ENCODE measurements at places on chromosomes 7 and 10.

DNA sequence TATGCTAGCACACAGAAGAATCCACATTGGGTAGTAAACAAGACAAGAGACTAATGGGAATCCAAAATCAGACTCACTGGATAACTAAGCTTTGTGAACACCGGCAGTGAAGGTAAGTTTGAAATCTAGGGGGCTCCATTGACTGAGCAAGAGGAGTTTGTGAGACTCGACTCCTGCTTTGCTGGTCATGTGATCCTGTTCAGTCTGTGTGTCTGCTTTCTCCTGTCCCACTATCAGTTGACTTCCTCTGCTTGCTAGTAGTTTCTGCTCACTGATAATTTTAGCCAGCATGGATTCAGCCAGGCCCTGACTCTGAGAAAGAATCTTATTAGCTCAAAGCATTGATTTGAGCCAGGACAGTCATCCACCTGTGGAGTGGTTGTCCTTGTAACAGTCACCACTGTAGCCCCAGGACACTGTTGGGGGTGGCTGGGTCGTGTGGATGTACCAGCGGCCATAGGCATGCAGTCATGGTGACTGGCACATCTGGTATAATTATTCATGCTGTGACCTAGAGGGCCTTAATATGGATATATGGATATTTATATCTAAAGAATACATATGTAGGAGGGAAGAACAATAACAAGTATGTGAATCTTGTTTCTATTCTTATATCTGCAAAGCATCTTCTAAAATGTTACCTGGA is 44.4 kb downstream of the DNAH11 start:
- DNase-seq: no peak

- no peak for DNase-seq
Measured at GRCh38 chr7:42217548-42217947, 19.5 kb downstream of the GLI3 start.

DNA sequence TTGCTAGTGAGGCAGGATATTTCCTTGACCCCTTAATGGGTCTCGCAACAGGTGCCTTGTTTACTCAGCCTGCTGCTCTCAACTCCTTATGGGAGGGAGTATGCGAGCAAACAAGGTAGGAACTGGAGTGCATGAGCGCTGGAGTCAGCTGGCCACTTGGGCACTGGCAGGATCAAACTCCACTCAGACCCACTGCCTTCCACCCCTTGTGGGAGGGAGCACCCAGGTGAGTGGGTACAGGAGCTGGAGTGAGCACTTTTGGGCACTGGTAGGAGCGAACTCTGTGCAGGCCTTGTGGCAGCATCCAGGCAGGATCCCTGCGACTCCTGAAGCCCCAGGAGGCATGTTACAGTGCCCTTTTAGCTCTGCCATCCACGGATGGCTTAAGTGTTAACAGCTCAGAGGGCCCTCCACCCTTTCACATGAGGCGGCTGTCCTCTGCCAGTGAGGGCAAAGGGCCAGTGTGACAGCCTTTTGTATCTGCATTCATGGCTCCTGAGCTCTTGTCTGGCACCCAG is 123.2 kb downstream of the ST7 start:
- DNase-seq: no peak

GRCh38 chr7:8176370-8177081 is 85.4 kb downstream of the ICA1 start:
- DNase-seq: peak; percentile 55

- DNase-seq: no peak
Measured at GRCh38 chr10:26624006-26624405, 73.5 kb upstream of the PDSS1 start.

DNA sequence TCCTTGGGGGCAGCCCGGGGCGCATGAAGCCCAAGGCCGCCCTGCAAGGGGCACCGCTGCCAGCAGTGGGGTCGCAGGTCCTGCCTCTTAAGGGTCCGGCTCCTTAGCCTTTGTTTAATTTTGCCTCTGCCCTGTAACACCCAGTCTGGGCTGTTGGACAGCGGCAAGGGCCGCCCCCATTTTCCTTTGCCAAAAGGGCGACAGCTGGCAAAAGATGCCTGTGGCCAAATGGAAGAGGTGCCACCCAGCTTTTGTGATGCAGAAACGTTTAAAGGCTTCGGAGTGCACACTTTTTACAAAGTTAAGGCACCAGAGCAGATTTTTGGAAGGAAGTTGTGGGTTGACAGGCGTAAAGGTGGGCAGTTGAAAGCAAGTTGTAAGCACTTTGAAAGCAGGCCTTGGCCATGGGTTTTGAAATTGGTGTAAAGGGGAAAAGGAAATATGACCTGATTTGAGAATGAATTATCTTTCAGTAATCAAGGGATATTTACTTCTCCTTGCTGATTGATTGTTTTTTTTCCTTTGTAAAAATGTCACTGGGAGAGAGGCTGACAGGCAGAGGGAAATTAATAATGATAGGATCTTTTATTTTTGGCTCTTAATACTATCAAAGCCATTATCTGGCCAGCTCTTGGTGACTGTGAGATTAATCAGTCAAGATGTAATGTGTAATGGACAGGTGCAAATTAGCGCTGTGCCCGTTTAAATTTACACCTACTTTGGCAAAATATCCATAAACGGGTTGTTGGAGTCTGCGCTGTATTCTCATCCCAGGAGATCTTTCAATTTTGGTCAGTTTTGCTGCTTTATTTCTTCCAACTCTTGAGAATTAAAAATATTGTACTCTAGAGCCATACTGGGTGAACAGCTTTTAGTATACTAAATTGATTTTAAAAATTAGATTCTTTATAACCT is 1.2 kb downstream of the CASD1 start:
- peak; percentile 34 for DNase-seq

GRCh38 chr10:95279042-95279820 is 11.6 kb downstream of the PDLIM1 start:
- no peak for DNase-seq

- DNase-seq: no peak
Measured at GRCh38 chr7:146554556-146554955, 438.0 kb downstream of the CNTNAP2 start.

- no peak for DNase-seq
Measured at GRCh38 chr7:104328970-104329825, 795 bp downstream of the LHFPL3 start.

- no peak for DNase-seq
Measured at GRCh38 chr7:134388336-134389019, 70.4 kb downstream of the AKR1B1 start.

DNA sequence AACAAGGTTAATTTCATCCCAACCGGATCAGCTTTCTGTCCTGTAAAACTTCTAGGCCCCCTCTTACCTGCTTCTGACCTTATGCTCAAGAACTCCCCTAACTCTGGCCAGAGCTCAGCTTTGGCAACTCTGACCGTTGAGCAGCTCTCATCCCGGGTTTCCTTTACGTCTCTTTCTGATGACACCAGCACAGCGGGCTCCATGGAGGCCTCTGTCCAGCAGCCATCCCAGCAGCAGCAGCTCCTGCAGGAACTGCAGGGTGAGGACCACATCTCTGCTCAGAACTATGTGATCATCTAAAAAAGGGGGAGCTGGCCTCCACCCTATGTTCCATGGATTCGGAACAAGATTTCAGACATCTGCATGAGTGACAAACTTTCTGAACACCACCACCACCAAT is 117.6 kb downstream of the GLCCI1 start:
- DNase-seq: no peak

DNA sequence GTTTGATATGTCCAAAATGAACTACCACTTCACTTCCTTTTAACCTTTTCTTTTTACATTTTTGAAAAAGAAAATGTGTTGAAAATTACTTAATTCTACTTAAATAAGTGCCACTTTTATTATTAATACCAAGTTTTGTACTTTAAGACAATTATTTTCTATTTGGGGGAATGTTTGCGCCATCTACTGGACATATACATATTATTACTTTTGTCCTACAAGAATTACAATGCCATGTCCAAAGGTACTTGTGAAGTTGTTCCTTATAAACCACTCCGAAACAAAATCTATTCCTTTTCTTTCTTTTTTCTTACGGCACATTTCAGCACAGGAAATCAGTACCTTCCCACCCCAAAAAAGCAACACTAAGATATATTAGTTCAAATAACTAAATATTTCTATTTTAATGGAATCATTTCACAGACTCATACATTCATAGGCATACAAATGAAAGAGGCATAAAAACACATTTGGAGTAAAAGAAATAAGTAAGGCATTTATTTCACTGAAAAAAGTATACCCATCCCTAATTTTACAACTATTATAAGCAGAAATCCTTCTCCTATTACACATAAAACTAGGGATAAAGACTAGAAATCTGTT is 169.9 kb downstream of the RNF133 start:
- DNase-seq: no peak

DNA sequence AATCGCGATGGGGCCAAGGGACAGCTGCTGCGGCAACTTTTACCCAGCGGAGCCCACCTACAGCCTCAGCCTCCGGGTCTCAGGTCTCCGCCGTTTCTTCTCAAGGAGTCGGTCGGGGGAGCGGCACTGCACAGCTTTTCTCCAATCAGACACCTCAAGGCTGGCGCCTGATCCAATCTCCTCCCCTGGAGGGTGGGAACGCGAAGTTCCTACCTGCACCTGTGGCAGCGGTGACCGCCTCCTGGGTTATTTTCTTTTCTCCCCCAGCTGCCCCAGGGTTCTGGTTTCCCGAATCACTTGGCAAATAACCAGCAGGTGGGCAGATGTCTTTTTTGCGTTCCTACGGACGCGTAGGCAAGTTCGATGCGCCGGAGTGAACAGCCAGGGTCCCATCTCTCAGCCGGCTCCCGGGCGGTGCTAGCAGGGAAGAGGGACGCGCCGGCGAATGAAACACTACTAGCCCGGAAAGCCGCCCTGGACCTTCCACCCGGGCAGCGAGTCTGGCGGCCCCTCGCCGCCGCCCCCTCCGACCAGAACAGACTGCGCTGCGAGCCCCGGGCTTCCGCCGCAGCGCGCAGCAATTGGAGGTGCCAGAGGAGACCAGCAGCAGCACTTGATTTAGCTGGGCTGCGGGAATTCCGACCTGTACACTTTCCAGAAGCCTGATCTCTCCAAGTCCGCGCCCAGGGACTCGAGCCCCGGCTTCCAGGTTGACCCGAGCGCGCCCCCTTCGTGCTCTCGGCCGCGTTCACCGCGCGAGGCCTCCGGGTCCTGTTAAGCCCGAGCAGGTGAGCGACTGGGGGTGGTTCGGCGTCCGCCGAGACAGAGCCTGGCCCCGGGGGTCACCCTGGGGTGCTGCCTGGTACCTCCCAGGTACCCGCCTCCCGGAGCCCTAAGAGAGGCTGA is at the start of gene PRR15:
PRR15 (plus strand) TSS at position 246 of the 906 bp plus-strand sequence. CDS start 2,495 bp downstream, outside the sequence.
- peak; percentile 7 for DNase-seq

DNA sequence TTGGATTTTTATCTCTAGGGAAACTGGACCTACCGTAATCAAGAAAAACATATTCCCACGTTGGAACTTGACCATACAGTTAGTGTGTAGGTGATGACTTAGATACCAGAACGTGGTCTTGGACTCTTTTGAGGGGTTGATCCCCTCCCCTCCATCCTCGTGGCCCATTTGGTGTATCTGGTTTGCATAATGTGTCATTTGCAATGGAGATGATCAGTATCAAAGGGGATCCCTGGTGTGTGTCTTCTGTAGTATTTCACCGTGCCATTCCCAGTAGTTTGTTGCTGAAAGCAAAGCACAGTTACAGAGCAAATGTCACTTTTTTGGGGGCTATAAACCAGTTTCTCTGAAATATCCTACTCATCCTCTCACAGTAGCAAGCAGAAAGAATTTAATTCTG is 217.7 kb downstream of the TCF7L2 start:
- no peak for DNase-seq

- no peak for DNase-seq
Measured at GRCh38 chr7:51786284-51786683, 469.7 kb upstream of the COBL start.

- no peak for DNase-seq
Measured at GRCh38 chr7:128197589-128197988, 43.5 kb upstream of the LEP start.

DNA sequence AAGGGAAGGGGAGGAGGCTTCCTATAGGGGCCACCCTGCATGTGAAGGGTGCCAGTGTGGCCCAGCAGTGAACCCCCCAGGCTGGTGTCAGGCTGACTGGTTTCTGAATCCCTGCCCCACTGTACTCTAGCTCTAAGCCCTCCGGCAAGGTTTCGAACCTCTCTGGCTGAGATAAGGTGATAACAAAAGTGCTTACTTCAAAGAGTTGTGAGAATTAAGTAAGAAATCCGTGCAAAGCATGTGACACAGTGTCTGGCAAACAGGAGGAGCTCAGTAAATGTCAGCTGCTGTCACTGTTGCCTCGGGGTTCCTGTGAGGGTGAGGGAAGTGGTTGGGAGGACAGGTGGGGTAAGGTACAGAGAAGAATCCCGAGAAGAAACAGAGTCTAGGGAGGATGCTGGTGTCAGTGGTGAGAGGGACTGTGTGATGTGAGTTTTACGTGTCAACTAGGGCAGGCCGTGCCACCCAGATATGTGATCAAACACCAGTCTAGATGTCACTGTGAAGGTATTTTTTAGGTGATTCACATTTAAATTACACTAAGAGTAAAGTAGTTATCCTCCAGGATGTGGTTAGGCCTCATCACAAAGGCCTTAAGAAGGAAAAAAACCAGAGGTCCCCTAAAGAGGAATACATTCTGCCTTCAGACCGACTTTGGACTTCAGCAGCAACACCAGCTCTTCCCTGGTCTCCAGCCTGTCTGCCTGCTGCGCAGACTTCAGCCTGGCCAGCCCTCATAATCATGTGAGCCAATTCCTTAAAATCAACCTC is 64.4 kb downstream of the BPGM start:
- DNase-seq: peak; percentile 43

GRCh38 chr10:60335708-60336107 is 54.0 kb downstream of the ANK3 start:
- DNase-seq: no peak

GRCh38 chr7:123749537-123749857 is 694 bp upstream of the WASL start:
- peak; percentile 44 for DNase-seq

DNA sequence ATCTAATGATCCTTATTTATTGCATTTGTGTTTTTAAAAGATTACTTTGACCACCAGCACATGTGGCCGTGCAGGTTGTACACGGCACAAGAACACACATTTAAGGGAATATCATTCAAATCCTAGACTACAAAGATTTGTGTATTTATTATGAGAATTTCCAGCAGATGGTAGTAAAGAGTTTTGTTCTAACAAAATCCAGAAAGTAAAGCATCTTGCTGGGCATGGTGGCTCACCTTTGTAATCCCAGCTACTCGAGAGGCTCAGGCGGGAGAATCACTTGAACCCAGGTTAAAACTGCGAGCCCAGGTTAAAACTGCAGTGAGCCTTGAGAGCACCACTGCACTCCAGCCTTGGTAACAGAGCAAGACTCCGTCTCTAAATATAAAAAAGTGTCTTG is 31.5 kb downstream of the MACROH2A2 start:
- DNase-seq: no peak

GRCh38 chr7:155559519-155560108 is 13.3 kb upstream of the CNPY1 start:
- no peak for DNase-seq

- DNase-seq: no peak
Measured at GRCh38 chr7:101087334-101088068, 2.2 kb downstream of the TRIM56 start.

GRCh38 chr7:93897680-93898079 is 7.1 kb upstream of the TFPI2 start:
- no peak for DNase-seq

GRCh38 chr7:44305564-44306507 is 19.6 kb downstream of the CAMK2B start:
- DNase-seq: no peak

GRCh38 chr7:73992101-73992562 is 35.8 kb upstream of the ELN start:
- no peak for DNase-seq
